AML-193 (cell line): ENCODE measurements at places on chromosomes 3 and 15.

- no peak for DNase-seq
Observed at GRCh38 chr15:41792000-41792637, 17.8 kb downstream of the MAPKBP1 start.

DNA sequence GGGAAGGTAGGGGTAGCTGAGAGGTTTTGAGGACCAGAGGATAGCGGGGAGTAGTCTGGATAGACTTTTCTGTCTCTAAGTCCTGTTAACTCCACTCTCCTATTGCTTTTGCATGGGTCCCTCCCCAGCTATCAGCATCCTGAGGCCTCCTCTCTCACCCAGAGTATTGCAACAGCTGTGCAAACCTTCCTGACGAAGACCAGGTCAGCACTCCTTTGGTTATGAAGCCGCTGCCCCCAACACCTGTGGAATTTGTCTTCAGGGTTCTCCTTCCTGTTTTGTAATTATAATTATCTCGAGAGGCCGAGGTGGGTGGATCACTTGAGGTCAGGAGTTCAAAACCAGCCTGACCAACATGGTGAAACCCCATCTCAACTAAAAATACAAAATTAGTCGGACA lies 24.8 kb downstream of the TYRO3 start:
- DNase-seq = no peak

- DNase-seq = no peak
Observed at GRCh38 chr3:134323966-134324962, 50.0 kb downstream of the AMOTL2 start.

GRCh38 chr3:16449369-16449768 lies 64.1 kb downstream of the RFTN1 start:
- DNase-seq = no peak

DNA sequence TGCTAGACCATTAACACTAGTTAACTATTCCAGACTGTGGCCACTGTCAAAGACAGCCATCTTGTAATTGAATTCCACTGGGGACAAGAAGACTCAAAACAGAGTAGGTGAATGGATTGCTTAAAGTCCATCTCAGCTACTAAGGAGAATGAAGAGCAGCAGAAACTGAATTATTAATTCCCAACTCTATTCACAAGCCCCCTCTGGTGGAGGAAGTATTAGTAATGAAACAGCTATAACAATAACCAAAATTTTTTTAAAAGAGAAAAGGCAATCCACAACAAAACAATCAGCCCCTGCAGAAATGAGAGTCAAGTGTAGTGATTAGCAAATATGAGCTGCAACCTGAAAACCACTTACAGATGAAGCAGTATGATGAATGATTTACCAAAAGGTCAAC lies 302.8 kb downstream of the FHIT start:
- DNase-seq = peak; percentile 78

DNA sequence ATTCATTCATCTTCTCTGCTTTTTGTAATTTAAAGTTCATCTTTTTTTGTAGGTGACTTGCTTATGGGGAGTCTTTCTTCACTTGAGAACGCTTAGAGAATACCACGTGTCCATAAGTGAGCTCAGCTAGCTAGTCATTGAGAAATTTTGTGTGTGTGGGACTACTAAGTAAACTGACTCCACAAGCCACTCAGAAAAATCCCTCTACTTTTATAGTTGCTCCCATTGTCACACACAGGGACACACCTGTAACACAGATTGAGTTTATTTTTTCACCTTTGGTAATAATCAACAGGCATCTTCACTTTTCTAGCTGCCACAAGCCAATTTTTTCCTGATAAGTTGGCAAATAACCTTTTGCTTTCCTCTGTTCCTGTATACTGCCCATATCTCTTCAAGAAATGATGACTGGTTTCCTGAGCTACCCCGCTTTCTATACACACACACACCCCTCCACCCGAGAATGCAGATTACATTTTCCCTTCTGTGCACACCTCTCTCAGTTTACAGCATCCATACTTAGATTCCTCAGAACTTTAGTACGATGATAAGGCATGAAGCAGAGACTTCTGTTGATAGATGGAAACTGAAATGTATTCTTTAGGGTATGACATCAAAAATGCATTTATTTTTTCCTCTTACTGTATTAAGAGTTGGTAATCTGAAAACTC lies 4.6 kb downstream of the TSC22D2 start:
- DNase-seq = peak; percentile 80

DNA sequence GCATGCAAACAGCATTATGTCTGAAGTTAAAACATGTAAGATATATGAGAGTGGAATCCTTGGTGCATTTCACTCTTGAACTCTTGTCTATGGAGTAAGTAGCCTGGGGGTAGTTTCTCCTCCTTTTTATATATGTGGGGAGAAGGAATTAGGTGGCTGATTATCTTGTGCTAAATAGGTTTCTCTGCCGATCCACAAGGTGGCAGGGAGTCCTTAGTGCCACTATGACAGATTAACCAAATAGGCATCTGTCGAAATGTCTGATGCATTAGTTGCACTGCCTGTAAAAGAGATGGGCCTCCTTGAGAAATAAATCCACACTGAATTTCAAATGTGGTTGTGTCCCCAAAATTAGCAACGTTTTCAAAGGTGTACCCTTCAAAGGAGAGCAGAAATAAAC lies 170.1 kb downstream of the CNTN4 start:
- DNase-seq = no peak

GRCh38 chr3:50610181-50610971 lies 1.2 kb downstream of the CISH start:
- no peak for DNase-seq

DNA sequence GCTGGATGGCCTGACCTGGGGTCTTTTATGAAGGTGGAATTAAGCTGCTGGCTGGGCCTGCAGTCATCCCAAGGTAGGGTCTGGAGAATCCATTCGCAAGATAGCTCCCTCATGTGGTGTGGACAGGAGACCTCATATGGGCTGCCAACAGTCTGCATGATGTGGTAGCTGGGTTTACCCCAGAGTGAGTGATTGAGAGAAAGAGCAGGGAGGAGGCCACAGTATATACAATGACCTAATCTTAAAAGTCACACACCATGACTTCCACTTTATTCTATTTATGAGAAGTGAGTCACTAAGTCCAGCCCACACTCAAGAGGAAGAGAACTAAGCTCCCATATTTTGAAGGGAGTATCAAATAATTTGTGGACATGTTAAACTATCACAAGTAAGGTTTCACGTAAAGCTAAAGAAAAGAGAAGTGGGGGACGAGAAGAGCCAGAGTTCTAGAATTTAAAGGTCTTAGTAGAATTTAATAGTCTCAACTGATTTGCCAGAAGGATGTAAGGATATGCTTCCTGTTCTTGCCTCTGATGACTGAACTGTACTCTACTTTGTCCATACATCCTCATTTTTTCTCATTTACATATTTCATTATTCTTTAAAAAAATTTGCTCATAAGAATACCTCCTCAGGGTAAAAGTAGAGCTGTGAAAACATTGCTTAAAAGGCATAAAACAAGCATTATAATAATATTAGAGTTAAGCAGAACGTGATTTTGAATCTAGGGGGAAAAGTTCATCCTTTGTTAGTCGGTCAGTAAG lies 184.4 kb downstream of the PEX5L start:
- DNase-seq = no peak

DNA sequence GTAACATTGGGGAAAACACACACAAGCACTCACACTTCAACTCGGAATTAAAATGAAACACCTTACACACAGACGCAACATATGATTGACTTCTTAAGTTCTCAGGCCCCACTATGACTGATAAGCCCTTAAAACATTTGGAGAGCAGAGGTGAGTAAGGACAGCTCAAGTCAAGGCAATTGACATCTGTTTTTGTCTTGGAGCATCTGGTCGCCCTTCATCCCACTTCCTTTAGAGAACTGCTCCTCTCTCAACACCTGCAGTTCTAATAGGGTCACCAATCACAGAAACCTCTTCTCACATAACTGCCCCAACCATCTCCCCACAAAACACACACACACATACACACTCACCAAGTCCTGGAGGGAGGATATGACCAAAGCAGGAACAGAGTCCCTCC lies 43.4 kb downstream of the ERC2 start:
- no peak for DNase-seq

DNA sequence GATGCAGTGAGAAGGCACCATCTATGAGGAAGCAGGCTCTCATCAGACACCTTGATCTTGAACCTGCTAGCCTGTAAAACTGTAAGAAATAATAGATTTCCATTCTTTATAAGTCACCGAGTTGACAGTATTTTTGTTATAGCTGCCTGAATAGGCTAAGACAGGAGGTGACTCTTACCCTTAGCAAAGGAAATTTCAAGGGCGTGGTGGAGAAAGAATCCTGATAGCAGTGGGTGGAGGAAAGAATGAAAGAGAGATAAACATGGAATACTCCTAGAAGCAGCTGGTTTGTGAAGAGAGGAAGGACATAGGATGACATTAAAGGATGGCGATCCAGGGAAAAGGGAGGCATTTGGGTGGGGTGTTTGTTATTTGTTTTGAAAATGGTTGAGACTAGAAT lies 41.4 kb downstream of the SIDT1 start:
- no peak for DNase-seq

GRCh38 chr3:19931180-19931692 lies 2.8 kb downstream of the EFHB start:
- peak; percentile 61 for DNase-seq

DNA sequence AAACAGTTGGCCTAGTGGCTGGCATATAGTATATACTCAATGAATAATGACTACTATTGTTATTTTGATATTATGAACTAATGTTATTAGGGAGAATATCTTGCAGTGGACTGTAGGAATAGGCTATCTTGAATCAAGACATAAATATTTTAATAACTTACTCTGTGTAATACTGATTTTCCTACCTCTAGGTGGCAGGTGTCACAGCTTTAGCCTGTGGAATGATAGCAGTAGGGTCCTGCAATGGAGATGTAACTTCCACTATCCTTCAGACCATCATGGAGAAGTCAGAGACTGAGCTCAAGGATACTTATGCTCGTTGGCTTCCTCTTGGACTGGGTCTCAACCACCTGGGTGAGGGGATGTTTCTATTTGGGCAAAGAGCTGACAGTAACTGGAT lies 6.5 kb downstream of the PSMD2 start:
- DNase-seq = peak; percentile 55

DNA sequence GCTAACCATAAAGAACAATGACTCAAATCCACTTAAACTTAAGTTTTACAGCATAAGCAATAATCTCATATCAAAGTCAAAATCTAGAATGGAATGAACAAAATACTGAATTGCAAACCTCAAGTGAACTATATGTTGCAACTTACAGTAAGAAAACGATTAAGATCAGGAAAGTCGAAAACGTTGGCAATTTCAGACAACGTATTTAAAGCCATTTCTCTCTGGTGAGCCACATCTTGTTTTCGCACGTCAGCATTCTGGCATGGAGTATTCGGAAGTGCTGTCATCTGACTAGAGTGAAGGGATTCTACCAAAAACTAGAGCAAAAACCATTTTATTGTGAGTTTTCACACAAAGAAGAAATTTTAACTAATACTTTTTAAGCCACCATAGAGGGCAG lies 28.5 kb downstream of the ATR start:
- DNase-seq = no peak

DNA sequence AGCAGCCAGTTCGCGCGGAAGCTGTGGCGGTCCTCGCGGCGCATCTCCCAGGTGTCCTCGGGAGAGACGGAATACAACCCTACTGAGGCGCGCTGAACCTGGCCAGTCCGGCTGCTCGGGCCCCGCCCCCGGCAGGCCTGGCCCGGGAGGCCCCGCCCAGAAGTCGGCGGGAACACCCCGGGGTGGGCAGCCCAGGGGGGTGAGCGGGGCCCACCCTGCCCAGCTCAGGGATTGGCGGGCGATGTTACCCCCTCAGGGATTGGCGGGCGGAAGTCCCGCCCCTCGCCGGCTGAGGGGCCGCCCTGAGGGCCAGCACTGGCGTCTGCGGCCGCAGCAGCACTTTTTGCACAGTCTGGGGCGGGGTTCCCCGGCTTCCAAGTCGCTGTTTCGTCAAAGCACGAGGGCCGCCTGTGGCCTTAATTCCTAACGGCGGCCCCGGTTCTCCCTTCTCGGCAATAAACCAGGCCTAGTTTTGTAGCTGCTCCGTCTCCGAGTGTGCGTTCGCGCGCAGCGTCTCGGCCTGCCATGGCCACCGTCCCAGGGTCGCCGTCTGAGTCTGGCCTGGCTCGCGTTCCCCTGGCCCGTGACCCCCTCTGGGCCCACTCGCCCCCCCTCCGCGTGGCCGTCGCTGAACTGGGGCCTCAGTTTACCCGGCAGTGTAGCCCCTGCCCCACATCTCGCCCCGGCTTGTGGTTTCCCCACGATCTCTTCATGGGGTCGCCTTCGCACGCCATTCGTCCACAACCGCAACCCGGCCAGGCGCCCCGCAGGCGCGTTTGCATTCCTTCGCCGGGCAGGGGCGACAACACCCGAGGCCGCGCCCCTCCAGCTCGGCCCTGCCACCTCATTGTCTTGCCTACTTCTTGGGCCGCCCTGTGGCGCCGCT lies 30.0 kb downstream of the NBEAL2 start:
- DNase-seq = no peak

- DNase-seq = no peak
Observed at GRCh38 chr15:68411343-68411675, 20.7 kb downstream of the ITGA11 start.

DNA sequence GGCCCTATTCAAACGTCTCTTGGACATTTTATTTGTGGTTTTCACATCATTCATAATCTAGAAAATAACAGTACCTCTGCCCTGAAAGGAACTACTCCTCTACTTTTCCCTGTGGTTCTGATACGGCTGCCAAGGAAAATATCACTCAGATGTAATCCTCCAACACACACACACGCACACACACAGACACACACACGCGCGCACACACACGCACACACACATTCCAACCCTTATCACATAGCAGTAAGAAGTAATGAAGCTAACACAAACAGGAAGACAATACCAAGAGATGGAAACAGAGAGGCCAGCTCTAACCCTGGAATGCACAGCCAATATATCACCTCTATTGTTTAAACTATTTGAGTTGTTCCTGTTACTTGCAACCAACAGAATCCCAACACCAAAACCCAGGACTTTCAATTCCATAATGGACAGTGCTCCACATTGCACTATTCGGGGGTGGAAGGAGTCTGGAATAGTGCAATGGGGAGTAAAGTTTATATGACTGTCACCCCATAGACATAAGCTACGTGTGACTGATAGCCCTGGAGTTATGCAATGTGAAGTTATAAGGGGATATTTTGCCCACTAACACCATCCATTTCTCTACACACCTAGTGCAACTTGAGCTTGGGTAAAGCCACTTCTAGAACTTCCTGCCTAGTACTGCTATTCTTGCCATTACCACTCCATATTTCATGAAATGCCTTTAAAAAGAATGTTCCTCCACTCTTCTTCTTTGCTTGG lies 71.3 kb upstream of the FNDC3B start:
- no peak for DNase-seq

DNA sequence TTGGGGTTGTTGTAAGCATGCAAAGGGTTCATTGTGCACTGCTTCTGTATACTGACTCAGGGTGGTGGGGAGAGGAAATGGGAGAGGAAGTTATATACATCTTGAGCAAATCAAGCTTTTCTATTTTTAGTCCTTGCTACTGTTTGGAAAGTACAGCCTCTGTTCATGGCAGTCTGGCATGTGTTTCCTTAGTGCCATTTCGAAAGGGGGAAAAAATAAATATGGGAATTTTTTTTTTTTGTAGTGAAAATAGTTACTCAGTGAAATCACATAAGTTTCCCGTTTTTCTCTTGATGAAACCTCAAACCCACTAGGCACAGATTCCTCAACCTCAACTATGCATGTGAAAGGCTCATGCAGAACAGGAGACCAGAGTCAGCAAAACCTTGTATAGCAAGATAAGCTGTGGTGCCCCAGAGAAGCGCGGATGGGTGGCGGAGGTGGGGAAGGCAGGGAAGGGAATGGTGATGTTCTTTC lies 353.3 kb downstream of the LPP start:
- DNase-seq = peak; percentile 77

GRCh38 chr3:15477951-15478639 lies 43.4 kb downstream of the COLQ start:
- no peak for DNase-seq

- no peak for DNase-seq
Observed at GRCh38 chr3:187726564-187726963, 18.7 kb downstream of the BCL6 start.
